Stimulated activated CD8-positive, alpha-beta memory T cell treated with anti-CD3 and anti-CD28 coated beads, Interleukin-4, amount 100 ng/mL, for 24 hours (primary cell): ENCODE measurements at places on chromosomes 3 and 15.

- no peak for DNase-seq
Measured at GRCh38 chr15:72538931-72539330, 64.8 kb downstream of the ARIH1 start.

DNA sequence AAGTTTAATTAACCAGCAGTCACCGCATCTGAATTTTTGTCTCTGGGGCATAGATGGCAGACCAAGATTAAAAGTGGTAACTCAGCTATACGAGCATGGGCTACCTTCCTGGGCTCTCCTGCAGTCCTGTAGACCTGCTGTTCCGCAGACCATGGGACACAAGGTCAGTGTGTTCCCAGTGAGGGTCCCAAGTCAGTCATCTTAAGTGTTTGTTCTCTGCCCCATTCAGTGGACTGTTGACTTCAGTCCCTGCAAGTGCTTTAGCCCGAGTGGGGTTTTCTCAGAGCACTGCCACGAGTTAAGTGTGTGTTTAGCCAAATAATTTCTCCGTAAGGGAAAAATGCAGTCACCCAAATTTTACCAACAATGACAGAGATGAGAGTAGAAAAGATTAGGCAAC is 4.9 kb upstream of the EXOG start:
- no peak for DNase-seq

- DNase-seq = no peak
Measured at GRCh38 chr15:64566629-64567427, 106.5 kb downstream of the ZNF609 start.

- no peak for DNase-seq
Measured at GRCh38 chr3:173096140-173096539, 44.9 kb downstream of the SPATA16 start.

DNA sequence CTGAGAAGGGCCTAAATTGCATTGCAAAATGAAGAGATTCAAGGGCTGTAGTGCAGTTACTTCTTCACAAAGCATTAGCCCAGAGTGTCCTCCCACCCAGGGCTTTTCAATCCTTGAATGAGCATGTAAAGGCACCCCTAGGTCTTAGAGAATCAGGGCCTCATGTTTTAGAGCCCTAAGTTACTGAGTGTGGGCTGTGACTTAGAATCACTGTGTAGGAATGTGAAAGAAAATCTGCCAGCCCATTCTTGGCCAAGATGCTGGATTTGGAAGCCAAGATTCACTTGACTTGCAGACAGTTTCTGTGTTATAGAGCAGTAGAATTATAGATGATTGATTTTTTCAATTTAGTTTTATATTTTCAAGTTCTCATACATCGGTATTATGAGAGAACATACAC is 153.2 kb downstream of the MYRIP start:
- DNase-seq = no peak

- no peak for DNase-seq
Measured at GRCh38 chr3:134067531-134068161, 37.9 kb upstream of the SLCO2A1 start.

- no peak for DNase-seq
Measured at GRCh38 chr3:48275287-48276027, 34.6 kb downstream of the ZNF589 start.

DNA sequence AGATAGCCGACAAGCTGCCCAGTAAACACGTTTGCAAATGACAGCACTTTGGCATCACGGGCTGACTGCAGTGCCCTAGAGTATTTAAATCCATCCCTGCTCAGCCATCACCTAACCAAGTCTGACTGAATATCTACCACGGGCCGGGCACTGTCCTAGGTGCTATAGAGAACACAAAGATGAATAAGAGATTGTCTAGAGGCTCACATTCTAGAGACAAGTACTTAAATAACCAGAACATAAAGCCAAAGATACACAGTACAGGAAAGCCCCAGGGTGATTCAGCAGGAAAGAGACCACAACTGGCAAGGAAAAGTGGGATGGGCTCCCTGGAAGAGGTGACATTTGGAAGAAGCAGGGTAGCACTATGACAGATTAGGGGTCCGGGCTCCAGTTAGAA is 103.5 kb downstream of the MYLK start:
- DNase-seq = no peak

DNA sequence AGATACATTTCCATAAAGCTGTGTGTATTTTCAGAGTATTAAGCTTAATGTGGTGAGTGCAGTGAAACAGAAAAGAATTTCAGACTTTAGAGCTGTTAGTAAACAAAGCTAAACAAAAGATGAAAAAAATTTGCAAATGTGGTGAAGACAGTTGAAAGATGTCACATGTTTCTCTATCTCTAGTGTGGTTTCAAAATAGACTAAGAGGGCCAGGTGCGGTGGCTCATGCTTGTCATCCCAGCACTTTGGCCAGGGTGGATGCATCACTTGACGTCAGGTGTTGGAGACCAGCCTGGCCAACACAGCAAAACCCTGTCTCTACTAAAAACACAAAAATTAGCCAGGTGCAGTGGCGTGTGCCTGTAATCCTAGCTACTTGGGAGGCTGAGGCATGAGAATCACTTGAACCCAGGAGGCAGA is 466.0 kb upstream of the NR2F2 start:
- no peak for DNase-seq

- no peak for DNase-seq
Measured at GRCh38 chr3:86869566-86869965, 121.4 kb downstream of the VGLL3 start.

GRCh38 chr3:184222521-184222920 is 6.9 kb upstream of the VWA5B2 start:
- no peak for DNase-seq

DNA sequence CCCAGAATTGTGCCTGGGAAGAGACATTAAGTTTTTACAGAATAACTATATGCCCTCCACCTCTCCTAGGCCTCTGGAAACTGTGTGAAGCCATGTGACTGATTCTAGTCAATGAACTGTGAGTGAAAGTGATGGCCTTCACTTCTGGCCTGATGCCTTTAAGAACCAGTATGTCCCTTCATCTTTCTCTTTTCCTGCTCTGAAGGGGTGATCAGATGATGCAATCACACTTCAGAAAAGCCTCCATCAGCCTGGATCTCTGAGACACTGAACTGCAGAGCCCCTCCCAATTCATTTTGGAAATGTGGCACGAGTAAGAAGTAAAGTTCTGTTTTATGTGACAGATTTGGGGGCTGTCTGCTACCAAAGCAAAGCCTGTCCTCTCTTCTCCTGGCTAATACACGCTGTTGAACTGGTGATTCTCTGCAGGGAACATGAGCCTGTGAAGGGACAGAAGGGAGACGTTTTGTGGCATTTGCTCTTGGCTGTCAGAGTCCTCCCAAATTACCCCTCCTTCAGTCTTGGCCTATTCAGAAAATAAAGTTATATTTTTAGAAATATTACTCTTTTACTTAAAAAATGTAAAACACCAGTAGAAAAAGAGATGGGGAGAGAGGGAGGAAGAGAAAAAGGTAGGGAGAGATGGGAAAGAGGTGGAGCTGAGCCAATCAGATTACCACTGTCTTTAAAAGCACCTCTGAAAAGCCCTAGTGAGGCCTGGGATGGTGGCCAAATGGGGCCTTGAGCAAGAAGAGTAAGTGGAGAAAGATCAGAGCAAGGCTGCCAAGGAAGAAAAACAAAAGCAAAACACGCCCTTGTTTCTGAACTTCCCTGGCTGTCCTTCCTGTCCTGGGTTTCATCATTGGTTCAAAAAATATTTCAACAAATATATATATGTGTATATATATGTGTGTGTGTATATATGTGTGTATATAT is 40.9 kb upstream of the RYK start:
- no peak for DNase-seq

DNA sequence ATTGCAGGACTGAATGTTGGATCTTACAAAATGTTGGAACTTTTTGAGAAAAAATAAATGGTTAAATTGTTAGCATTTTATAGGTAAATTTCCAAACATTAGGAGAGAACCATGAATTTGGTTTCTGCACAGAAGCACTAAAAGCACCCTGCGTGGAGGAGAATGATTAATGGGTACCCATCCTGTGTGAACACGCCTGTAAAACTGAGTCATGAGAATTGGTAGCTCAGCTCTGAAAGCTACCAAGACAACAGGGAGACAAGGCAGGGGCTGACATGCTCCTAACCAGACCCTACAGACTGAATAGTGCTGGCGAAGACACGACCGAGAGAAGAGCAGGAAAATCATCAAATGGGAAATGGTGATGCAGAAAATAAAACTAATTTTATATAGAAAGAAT is 32.4 kb upstream of the MTMR10 start:
- no peak for DNase-seq

DNA sequence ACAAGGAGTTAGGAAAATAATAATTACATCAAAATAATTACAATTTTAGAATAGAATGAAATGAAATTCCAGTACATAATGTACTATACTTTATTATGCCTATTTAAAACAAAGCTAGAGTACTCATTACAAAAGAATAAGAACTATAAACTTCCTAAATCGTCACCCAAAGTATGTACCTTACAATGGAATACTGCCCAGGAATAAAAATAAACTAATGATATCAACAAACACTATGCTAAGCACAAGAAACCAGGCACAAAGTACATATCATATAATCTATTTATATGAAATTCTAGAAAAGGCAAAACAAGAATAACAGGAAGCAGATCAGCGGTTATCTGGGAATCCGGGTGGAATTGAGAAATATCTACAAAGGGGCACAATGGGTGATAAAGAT is 84.7 kb downstream of the MYO9A start:
- no peak for DNase-seq
